G401 (cell line): ENCODE measurements at places on chromosomes 1 and 21.

GRCh38 chr1:66337249-66337648 is 196.7 kb upstream of the SGIP1 start:
- no peak for DNase-seq

DNA sequence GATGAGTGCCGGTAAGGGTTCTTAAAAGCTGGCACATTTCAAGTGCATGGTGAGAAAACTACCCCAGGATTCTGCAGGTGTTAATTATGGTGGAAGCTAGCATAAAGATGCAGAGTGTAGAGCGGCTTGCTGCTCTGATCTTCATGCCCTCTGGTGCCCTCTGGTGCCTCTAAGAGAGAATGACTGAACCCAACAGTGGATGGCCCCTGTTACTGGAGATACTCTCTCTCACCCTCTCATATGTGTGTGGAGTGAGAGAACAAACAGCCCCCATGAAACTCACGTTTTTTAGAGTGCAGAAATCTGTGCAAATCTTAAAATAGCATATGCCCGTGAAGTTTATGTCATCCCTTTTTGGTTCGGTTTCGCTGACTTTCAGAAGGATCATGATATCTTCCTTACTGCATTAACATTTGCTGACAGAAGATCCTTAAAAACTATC is 90.0 kb downstream of the GRIK1 start:
- peak; percentile 68 for DNase-seq

DNA sequence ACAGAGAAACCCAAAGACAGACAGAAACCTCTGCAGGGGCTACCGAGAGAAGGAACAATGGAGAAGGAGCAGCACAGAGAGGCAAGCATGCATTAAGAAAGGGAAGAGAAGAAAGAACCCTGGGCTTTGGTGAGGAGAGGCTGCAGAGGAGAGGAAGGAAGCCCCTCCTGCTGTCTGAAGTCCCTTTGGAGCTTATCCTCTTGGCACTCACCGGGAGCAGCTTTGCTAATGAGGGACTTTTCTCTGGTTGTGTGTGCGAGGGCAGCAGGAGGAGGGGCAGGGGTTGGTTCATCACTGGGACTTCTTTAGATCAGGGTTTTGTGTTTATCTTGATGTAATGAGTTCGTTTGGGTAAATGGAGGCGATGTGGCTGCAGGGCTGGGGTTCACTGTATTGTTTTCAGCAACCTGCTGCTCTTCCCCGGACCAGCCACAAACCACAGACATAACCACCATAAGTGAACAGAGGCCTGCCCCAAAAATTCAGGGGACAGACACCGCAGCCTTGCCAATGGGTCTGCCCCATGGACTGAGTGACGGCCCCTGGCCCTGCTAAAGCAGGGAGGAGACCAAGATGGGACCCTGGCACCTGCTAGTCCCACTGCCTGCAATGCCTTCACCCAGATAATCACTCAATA is 100.6 kb downstream of the KCND3 start:
- DNase-seq = no peak

DNA sequence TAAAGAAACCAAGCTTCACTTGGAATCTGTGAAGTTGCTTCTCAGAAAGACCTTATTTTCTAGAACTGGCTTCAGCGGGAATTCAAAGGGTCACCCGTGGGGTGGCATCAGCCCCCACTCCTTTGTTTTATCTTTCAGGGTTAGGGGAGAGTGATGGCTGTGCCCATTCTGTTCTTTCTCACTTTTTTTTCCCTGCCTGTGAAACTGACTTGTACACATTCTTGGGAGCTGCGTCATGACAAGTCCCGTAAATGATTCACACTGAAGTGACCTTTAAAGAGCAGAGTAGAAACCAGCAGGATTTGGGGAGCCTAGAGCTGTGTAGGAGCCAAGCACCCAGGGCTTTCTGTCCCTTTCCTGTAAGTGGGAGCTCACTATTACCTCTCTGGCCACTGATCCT is 43.8 kb downstream of the SLC44A3 start:
- peak; percentile 34 for DNase-seq

DNA sequence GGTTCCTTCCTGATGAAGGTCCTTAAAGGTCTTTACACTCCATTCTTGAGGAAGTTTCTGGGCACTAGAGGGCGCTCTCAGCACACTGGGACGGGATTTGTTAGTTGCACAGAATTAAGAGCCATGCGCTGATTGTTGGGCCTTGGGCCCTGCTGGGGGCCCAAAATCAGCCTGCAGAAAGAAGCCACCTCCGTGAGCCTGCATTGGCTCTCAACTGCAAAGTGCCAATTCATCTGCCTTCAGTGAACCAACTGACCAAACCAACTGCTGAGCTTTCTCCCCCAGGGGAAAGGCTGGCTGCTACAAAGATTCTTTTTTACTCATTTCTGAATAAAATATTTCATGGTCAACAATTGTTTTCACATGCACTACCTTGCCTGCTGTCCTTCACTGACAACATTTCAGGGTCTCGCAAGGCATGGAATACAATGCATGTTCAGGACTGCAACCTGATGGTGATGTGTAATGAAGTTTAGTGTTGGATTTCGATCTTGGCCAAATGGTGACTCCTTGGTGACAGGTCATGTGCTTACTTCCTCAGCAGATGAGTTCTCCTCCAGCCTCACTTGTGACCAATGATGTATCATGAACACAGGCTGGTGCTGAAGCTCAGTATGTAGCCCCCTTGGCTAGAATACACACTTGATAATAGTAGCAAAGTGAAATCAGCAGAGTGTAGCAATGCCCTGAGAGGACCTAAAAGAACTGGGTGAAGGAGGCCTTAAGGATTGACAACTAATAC is 45.7 kb upstream of the PRDX6 start:
- peak; percentile 94 for DNase-seq

DNA sequence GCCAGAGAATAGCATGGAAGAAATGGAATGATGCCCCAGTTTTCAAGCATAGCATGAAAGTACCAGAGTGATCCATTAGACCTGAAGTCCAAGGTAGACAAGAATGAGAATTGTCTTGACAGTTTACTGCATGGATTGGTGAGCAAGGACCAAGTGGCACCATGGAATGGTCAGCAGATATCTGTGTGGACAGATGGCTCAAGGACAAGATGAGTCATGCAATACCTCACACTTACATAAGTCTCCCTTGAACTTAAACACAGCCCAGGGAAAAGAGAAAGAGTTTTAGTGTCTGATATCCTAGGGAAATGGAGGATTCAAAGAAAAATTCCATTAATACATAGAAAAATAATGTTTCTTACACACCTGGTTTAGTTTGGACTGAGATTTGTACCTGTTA is 195.2 kb downstream of the MRPL39 start:
- DNase-seq = no peak

DNA sequence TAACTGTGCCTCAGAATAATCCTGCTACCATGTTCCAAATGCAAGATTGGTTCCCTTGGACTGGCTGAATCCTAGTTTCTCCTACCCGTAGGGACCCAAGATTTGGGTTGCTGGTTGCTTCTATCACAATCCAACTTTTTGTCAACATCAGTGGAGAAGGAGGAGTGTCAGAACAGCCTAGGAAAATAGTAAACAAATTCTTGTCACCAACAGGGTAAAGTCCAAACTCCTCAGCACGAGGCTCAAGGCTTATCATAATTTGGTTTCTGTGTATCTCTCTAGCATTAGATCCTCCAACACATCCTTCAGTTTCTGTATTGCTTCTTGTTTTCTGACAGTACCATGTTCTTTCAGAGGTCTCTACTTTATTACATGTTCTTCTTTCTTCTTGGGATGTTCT is 370.2 kb upstream of the DAB1 start:
- DNase-seq = no peak

GRCh38 chr1:175198332-175198731 is 5.8 kb upstream of the KIAA0040 start:
- DNase-seq = no peak

GRCh38 chr21:41678016-41678923 is 88.6 kb downstream of the RIPK4 start:
- no peak for DNase-seq

GRCh38 chr1:2053217-2053616 is 3.0 kb downstream of the PRKCZ start:
- DNase-seq = no peak
